Kidney (tissue), 22 donors: ENCODE measurements at places on chromosomes 3 and 15. TPM values are rescaled to one million over a fixed set of nuclear protein-coding genes. Genes with fewer than 3 reads are reported as not detected.

DNA sequence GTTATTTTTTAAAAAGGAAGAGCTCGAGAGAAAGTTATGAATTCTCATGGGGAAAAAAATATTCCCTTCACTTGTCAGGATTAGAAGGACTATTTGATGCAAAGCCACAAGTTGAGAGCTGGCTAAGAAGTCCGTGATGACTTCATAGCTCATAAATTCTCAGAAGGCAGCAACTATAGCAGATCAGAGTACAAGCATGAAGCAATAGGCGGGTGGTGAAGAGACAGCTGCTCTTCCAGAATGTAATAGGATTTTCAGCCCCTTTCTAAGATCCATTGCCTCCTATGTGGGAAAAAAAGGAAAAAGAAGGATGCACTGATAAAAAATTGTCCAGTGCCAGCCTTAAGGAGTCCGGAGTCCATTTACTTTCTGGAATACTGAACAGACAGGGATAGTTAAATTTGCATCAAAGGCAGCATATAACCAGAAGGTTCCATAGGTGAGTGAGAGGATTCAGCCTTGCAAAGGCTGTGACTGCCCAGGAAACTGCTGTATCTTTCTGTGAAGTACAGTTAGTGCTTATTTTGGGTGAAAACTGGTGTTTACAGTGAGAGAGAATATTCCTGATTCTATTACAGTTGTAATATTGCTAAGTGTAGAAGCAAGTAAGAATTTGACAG lies 929.5 kb upstream of the ALCAM start:
- H3K27me3 ChIP-seq, result no peaks in the 10 kb centered on the region
- DNase-seq, result peak; percentile 62
- no peaks in the 10 kb centered on the region for H3K4me1 ChIP-seq
- no peak overlapping the region for H3K4me3 ChIP-seq
- H3K27ac ChIP-seq, result no peak overlapping the region

The TF gene
- 1.4 TPM for total RNA-seq

DNA sequence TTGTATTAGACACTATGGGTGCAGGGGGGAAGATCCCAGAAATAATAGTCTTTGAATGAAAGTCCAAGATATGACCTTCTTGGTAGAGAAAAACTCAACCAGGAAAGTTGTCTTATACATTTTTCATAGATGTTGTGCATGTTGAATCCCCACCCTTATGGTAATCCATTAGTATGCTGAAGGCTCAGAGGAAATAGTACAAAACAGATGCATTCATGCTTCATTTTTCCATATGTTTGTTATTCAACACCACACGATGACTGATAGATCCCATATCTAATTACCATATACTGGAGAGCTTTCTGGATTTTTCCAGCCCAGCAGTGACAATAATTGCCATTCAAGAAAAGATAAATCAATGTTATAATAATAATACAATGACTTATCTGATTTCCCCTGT lies 487.4 kb downstream of the FGF12 start:
- H3K27me3 ChIP-seq, result no peaks in the 10 kb centered on the region
- no peak overlapping the region for H3K27ac ChIP-seq
- H3K4me3 ChIP-seq, result no peak overlapping the region
- no peaks in the 10 kb centered on the region for H3K4me1 ChIP-seq
- H3K36me3 ChIP-seq, result no peaks in the 10 kb centered on the region
- no peak for DNase-seq

The CCR3 gene
- not detected for total RNA-seq

DNA sequence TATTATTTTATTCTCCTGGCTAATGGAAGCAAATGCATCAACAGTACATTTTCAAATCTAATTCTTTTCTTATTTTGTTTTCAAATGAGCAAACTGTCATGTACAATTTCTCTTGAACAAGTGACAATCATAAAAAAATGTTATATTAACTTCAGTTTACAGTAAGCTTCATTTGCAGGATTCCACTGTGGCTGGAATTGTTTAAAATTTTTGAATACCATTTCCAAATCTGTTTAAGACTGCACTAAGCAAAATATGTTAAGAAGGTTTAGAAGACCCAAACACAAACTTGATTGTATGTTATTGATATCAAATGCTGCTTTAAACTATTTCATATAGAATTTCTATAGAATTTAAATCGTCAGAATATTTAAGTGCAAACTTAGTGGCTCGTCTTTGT lies 92.8 kb downstream of the ZNF280D start:
- H3K4me3 ChIP-seq, result no peak overlapping the region
- no peak overlapping the region for H3K27ac ChIP-seq
- no peak for DNase-seq
- H3K36me3 ChIP-seq, result no peaks in the 10 kb centered on the region

GRCh38 chr3:98013411-98014267 lies 21.5 kb downstream of the GABRR3 start:
- no peaks in the 10 kb centered on the region for H3K27me3 ChIP-seq
- H3K36me3 ChIP-seq, result no peaks in the 10 kb centered on the region
- H3K27ac ChIP-seq, result no peak overlapping the region
- no peak for DNase-seq

The LSMEM2 gene
- 0.22 TPM for total RNA-seq

The TNIK gene
- 48.9 TPM for total RNA-seq

DNA sequence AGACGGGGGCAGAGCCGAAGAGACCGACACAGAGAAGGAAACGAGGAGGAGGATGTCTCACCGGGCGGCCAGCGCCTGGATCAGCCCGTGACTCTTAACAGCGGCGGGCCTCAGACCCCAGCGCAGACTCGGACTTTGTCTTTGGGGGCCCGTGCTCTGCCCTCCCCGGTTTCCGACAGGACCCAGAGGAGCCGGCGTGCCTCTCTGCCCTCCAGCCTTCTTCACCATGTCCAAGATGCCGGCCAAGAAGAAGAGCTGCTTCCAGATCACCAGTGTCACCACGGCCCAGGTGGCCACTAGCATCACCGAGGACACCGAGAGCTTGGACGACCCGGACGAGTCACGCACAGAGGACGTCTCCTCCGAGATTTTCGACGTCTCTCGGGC lies 1.0 kb downstream of the TSC22D2 start:
- no peaks in the 10 kb centered on the region for H3K4me1 ChIP-seq
- H3K4me3 ChIP-seq, result peak overlapping the region; percentile 94
- H3K27ac ChIP-seq, result peak overlapping the region; percentile 100
- no peaks in the 10 kb centered on the region for H3K27me3 ChIP-seq

The CELSR3 gene
- total RNA-seq, result 2.0 TPM

GRCh38 chr3:47984075-47984728 lies 32.0 kb downstream of the MAP4 start:
- no peaks in the 10 kb centered on the region for H3K4me1 ChIP-seq
- no peaks in the 10 kb centered on the region for H3K27me3 ChIP-seq
- no peak overlapping the region for H3K4me3 ChIP-seq
- DNase-seq, result no peak
- no peaks in the 10 kb centered on the region for H3K36me3 ChIP-seq
- H3K27ac ChIP-seq, result no peak overlapping the region

The SHC4 gene
- 0.50 TPM for total RNA-seq

- peaks cover 22% of the 10 kb centered on the region for H3K4me1 ChIP-seq
- no peak overlapping the region for H3K4me3 ChIP-seq
- DNase-seq, result peak; percentile 75
- H3K27me3 ChIP-seq, result no peaks in the 10 kb centered on the region
- no peaks in the 10 kb centered on the region for H3K36me3 ChIP-seq
- H3K27ac ChIP-seq, result no peak overlapping the region
Observed at GRCh38 chr15:99433757-99434450, 131.9 kb upstream of the MEF2A start.

- no peak overlapping the region for H3K27ac ChIP-seq
- no peaks in the 10 kb centered on the region for H3K27me3 ChIP-seq
- no peak overlapping the region for H3K4me3 ChIP-seq
- no peak for DNase-seq
- no peaks in the 10 kb centered on the region for H3K4me1 ChIP-seq
- no peaks in the 10 kb centered on the region for H3K36me3 ChIP-seq
Observed at GRCh38 chr3:73461547-73461946, 163.2 kb downstream of the PDZRN3 start.

DNA sequence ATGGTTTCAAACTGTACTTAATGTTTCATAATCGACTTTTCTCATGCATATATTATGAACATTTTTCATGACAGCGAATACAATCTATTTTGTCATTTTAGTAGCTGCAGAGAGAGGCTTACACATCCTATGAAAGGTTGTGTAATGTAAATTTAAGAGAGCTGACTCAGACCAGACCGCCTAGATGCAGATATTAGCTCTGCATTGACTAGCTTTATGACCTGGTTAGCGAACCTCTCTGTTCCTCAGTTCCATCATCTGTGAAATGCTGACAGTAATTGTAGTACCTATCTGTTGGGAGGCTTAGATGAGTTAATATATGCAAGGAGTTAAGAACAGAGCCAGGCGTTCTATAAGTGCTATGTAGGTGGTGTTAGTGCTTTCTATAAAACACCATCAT lies 116.2 kb upstream of the RASGRP1 start:
- no peak overlapping the region for H3K27ac ChIP-seq
- no peaks in the 10 kb centered on the region for H3K4me1 ChIP-seq
- no peaks in the 10 kb centered on the region for H3K36me3 ChIP-seq
- no peak overlapping the region for H3K4me3 ChIP-seq

The RASL12 gene
- 7.6 TPM for total RNA-seq

DNA sequence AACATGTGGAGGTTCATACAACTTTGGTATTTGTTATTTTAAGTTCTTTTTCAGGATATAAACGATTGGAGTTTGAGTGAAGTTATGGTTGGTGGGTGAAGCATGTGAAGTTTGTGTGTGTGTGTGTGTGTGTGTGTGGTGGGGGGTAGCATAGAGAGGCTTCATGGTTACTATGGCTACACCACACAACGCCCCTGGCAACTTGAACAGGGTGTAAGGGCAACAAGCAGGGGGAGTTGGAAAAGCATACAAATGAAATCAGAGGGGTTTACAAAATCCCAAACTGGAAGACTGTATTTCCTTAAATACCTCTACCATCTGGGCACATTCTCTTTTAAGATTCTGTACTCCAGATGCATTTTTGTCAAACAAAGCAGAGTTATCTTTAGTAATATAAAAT lies 207.5 kb downstream of the SV2B start:
- no peaks in the 10 kb centered on the region for H3K36me3 ChIP-seq
- H3K27me3 ChIP-seq, result peaks cover 3% of the 10 kb centered on the region
- H3K4me3 ChIP-seq, result no peak overlapping the region
- H3K27ac ChIP-seq, result no peak overlapping the region
- no peaks in the 10 kb centered on the region for H3K4me1 ChIP-seq

DNA sequence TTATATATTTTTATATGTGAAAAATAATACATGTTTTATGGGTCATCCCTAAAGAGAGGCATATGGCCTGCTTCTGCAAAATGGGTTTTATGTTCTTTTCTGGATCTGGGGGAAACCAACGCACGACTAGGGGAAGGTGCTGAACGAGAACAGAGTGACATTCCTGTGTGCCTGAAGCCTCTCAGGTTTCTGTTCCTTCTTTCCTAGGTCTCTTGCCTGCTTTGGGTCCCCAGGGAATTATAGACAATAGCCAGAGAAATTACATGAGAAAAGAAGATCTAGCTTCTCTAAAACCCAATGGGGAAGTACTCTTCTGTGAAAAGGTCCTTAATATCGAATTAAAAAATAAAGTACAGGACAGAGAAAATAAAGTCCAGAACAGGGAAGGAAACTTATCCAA lies 66.5 kb downstream of the IGSF11 start:
- no peaks in the 10 kb centered on the region for H3K27me3 ChIP-seq
- H3K4me3 ChIP-seq, result no peak overlapping the region
- DNase-seq, result no peak
- H3K4me1 ChIP-seq, result no peaks in the 10 kb centered on the region

The SEMA3F gene
- total RNA-seq, result 39.9 TPM

The ROBO2 gene
- 1.3 TPM for total RNA-seq

DNA sequence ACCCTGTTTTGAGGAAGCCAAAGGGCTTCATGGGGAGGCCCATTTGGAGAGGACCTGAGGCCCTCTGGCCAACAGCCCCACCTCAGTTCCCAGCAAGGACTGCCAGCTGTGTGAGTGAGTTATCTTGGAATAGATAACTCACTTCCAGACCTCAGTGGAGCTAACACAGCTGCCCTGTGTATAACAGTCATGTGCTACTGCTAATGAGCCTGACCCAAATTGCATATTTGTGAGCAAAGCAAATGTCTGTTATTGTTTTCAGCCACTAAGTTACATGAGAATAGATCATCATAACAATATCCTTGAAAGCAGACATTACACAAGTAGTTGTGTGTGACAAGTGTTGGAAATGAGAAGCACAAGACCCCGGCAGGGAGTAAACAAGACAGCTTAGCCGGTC lies 355.8 kb downstream of the MCTP2 start:
- no peak overlapping the region for H3K27ac ChIP-seq
- H3K36me3 ChIP-seq, result no peaks in the 10 kb centered on the region
- H3K4me1 ChIP-seq, result no peaks in the 10 kb centered on the region
- DNase-seq, result no peak
- H3K27me3 ChIP-seq, result no peaks in the 10 kb centered on the region

The SCG3 gene
- total RNA-seq, result 0.13 TPM

DNA sequence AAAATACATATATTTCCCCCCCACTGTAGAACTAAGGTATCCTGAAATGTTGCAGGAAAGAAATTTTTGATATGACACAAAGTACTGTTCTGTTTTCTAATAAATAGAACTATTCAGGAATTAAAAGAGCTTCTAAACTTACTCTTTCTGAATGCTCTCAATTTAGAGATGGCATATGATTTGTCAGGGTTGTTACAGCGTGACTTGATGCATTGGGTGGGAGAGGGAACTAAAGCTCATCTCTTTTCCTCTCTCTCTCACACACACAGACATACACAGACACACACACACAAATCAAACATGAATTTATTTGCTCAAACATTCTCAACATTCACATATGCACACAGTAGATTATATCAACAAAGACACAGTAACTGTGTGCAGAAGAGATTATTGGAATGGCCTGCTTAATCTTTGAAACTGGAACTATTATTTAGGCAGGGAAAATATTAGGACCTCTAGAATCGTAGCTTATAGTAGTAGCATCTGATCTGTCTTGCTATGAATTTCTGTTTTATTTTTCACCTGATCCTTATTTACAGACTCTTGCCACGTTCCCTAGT lies 807.4 kb upstream of the GBE1 start:
- no peaks in the 10 kb centered on the region for H3K4me1 ChIP-seq
- no peak for DNase-seq
- H3K4me3 ChIP-seq, result no peak overlapping the region

The CNTN3 gene
- total RNA-seq, result 3.8 TPM

The MORC1 gene
- 0.06 TPM for total RNA-seq

DNA sequence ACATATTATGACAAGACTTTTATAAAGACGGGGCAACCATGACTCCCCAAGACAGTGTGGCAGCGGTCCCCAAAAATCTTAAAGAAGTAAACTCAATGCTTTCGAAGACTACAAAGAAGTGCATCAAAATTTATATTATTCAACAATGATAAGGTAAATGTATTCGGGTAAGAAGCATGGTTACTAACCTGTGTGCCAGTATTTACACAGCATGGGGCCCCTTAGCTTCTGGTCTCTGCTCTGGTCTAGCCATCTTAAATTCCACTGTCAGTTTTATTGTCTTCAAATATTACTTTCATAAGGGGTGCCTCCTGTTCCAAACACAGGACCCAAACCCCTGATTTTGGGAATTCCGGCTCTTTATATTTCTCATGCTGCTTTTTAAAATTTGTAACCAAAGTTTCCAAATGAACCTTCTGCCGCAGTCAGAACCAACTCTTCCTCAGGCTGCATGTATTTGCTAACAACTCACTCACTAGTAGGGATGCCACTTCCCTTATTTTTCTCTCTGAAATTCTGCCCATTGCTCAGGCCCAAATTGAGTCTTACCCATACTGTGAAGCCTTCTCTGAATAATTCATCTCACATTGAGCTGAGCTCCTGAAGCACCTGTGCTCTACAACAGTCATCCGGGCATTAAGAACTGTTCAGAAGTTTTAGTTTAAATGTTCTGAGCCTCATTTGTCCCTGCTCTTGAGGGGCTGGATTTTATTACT lies 1.2 kb downstream of the TTC23 start:
- no peaks in the 10 kb centered on the region for H3K27me3 ChIP-seq
- H3K4me1 ChIP-seq, result peaks cover 12% of the 10 kb centered on the region
- no peak for DNase-seq
- H3K27ac ChIP-seq, result no peak overlapping the region
- peak overlapping the region; percentile 87 for H3K4me3 ChIP-seq
